ENCODE measurements at places on chromosomes 3 and 15. TPM values are rescaled to one million over a fixed set of nuclear protein-coding genes. Genes with fewer than 3 reads are reported as not detected.

ACVR2B gene
- 14.7 TPM for total RNA-seq

TRIM42 gene
- total RNA-seq = not detected

GOLIM4 gene
- total RNA-seq = 53.7 TPM

GRCh38 chr15:63329567-63330350, 51.9 kb downstream of the CA12 start:
- no peak for DNase-seq

- peak; percentile 69 for DNase-seq
Measured at GRCh38 chr15:68252925-68253534, 23.5 kb upstream of the CLN6 start.

DNA sequence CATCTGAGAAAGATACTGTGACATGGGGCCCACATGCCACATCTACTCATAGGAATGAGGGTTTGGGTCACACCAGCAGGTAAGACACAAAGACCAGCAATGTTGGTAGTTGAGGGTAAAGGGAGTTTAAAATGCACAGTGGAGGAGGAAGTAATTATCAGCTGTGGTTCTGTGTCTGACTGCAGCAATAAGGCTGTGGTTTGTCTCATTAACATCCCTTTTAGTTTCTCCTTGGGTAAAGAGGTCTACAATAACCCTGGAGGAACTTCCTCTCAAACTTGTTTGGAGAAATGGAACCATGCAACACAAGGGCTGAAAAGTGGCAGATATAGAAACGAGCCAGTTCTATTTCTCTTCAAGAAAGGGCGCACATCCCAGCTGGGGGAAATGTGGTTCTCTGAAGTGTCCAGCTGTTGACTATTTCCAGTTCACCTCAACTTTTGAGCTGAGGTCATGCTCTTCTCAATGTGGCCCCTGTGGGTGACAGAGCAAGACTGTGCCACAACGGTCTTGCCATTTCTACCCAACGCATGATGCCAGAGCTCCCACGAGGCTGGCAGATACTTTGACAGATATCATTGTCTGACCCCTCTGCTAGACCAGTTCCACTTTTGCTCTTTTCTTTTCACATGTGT, 234.3 kb downstream of the SQOR start:
- DNase-seq = no peak

DNA sequence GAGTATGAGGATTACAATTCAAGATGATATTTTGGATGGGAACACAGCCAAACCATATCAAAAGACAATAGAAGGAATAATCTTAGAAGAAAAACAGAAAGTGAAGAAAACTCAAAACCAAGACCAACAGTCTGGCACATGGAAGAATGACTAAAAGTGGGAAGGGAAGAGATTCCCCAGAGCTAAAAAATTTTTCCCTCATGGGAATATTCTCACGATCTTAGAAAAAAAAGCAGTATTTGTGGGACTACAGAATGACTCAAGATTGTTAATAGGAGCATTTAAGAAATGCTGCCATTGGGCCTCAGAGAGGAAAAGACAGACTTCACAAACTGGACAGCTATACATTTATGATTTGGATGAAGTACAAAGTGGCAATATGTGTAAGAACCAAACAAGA, 18.3 kb downstream of the OSTN start:
- DNase-seq = no peak

DNA sequence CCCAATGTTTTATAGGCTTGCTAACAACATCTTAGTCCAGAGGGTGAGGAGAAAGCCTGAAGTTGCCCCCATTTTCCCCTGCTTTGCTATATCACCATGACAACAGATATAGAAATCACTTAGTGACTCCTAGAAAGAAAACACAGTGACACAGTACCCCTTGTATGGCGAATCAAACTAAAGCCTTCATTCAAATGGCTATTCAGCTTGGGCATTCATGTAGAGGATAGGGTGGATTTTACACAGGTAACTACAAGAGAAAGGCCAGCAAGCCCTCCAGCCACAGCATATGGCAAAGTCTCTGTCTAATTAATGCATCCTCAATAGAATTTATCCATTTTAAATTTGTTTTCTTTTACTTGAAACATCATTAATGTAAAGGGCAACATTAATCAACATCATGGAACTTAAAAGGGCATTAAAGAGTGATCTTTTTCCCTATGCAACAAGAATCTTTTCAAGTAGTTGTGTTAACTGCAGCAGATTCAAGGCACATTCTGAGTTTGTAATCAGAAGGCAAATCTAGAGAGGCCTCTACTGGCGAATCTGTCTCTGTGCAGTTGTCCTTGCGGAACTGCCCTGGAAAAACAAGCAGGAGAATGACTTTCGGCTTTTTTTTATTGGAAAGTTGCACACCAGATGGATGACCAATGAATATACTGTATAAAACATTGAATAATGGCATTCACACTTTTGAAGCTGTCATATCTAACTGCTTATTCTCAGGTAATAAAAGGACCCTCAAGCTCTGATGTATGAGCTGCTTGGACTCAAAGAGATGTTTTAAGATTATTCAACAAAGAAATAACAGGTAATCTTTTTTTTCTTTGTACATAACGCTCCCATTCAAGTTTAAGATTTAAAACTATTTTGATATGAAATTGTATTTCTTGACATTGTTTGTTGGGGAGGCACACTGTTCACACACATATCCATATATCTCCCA, 621.7 kb upstream of the AGTR1 start:
- DNase-seq = peak; percentile 44

DNA sequence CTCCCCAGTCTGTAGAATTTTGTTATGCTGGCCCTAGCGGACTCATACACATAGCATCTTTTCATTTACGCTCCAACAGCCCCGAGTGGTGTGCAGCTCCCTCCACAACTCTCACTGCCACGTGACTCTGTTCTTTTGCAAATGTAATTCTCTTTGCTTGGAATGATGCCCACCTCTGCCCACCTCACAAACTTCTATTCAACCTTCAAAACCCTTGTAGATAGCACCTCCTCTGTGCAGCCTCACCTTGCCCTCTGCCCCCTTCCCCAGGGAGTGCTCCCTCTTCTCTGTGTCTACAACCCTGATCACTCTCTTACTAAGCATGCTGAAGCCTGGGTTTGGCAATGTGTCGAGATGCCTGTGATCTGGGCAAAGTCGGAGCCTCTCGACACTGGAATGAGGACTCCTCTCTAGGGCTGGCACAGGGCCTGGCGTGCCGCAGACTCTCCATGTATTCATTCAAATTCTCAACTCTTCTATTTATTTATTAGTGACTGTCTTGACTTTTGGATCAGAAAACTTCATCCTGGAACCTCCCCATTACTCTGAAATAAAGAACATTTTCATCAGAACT, 73.5 kb downstream of the MGLL start:
- DNase-seq = no peak

Data from astrocyte (in vitro differentiated cells and primary cell).